ENCODE measurements at places on chromosomes 7 and 10.

DNA sequence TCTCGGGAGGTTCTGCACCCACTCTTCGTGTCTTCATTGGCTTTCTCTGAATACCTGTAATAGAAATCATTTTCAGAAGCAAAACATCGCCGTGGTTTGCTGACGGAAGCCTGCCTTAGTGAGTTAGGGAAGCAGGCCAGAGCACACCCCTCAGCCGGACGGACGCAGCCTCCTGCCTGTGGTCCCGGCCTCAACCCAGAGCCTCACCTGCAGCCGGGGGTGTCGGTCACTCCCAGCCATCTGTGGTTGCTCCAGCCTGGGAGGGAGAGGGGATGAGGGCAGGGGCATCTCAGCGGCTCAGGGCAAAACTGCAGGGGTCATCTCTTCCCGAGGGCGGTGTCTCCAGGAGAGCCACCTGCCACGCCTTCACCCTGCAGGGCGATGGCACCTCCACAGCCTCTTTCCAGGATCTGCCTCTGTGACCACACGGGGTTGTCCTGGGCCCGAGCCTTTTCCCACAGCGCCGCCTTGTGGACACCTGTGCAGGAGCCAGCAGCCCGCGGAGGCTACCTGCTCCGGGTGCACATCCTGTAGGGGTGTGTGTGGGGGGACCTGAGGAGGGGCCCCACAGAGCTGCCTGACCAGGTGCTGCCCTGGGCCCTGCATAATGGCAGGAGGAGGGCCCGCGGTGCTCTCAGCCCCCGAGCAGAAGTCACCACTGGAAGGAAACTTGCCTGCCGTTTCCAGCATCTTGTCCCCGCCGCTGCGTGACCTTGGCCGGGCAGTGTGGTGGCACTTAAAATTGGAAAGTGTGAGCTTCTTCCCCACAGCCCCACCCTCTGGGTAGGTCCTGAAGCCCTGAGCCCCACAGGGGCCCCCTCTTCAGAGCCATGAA lies 21.6 kb upstream of the AP5Z1 start:
- DNase-seq, result peak; percentile 53

- no peak for DNase-seq
Measured at GRCh38 chr7:108204281-108204796, 74.2 kb upstream of the LAMB4 start.

GRCh38 chr10:84114088-84114667 lies 25.1 kb upstream of the GHITM start:
- no peak for DNase-seq

- DNase-seq, result no peak
Measured at GRCh38 chr10:29473406-29474100, 161.2 kb downstream of the SVIL start.

DNA sequence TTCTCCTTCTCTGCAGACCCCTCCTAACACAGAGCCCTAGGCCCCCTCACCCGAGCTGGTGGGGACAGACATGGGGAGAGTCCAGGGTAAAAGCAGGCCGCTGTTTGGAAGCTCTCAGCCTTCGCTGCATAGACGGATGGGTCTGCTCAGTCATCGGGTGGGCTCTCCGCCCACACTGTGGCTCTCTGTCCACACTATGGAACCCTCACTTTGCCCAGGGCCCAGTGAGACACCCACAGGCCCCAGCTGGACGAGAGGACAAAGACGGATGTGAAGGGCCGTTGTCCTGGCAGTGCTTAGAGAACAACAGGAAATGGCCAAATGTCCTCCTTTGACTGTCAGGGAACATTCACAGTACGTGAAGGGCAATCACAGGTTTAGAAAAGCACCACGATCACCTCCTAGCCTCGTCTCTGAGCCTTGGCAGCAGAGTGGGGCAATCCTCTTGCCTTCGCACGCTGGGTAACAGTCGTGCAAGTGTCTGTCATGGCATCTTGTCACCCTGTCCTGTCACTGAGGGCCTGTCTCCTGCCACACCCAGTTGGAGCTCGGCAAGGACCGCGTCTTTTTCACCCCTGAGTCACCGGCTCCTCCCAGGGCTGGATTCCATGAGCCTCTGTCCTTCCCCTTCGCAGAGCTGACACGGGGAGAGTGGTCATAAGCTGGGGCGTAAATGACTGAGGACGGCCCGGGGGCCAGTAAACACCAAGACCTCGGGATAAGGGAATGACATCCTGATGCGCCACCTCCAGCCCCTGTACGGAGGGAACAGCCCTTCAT lies 80.6 kb downstream of the PRKAG2 start:
- DNase-seq, result no peak

DNA sequence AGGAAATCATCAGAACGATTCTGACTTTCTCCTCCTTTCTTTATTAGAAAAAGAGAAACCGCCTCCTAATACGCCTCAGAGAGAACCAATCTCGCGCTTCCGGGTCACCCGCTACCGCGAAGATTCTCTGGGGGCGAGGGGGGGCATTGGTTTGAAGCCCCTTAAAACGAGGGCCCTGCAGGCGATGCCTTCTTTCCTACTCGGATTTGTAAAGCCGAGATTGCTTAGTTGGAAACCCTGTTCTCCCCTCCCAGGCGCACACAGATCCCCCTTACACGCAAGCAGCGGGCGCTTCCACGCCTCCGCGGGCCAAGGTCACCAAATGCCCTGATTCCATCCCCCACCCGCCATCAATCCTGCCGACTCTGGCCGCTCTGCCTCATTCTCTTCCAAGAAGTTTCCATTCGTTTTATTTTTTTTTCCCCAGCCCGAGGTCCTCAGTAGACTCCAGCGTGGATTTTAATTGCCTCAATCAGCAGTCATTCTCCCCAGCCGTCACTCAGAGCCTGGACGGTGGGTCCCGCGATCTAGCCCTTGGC lies 1.1 kb upstream of the GAD2 start:
- DNase-seq, result no peak

GRCh38 chr7:52854681-52855080 lies 180.8 kb upstream of the POM121L12 start:
- DNase-seq, result no peak

DNA sequence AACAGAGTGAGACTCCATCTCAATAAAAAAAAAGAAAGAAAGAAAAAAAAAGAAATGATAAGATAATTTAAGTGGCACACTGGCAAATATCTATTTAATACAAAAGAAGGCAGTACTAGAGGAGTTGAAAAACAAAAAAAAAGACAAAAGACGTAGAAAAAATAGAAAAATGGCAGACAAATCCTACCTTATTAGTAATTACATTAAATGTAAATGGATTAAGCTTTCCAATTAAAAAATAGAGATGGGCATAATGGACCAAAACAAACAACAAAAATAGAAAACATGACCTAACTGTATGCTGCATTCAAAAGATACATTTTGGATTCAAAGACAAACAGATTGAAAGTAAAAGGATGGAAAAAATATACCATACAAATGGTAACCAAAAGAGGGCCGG lies 5.3 kb upstream of the PARP12 start:
- DNase-seq, result no peak

DNA sequence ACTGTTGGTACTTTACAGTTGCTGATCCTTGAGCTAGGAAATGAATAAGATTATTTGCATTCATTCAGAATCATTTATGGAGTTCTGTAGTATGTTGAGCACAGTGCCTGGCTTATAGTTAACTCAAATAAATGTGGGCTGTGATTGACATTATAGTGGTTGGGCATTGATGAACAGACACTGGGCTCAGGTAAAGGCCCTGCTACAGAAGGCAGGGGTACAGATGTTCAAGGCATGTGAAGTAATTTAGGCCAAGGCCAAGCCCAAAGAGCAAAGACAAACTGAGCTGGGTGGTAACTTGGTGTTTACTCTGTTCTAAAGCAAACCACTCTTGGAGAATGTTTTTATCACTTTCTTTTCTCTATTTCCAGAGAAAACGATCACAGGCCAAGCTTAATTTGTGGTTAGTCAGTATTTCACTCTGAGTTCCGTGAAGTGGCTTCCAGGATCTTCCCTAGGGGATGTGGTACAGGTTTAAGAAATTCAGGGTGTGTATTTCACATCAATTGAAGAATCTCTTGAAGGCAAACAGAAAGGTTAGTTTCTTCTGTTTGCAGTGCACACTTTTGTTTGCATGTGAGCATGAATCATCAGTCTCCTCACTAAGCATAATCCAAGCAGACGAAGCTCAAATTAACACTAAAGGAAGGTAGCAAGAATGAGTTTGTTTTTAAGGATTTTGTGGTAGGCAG lies 113.9 kb upstream of the PRR15 start:
- DNase-seq, result no peak

DNA sequence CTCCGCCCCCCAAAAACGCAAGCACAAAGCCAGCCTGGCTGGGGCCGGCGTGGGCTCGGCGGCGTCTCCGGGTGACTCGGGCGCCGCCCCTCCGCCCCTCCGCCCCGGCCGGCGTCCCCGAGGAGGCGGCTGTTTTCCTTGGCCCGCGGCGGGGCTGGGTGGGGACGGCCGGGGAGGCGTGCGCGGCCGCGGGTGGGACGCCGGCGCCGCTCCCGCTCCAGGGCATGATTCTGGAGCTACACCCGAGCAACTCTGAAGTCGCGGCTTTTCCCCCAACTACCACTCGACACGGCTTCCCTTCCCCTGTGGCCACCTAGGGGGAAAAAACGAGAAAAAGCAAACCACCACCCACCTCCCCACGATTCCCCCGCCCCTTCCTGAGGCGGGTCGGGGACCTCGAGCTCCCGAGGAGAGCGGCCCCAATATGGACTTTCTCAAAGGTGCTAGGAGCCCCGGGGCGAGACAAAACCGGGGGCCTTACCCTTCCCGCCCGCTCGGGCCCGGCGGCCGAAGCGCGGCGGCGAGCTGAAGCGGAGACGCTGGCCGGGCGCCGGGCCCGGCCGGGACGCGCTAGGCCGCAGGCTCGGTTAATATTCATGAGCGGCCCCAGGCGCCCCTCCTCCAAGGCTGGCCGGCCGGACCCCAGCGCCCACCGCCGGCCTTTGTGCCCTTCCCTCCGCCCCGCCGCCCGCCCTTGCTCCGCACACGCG lies 856 bp downstream of the ARHGAP21 start:
- peak; percentile 28 for DNase-seq

DNA sequence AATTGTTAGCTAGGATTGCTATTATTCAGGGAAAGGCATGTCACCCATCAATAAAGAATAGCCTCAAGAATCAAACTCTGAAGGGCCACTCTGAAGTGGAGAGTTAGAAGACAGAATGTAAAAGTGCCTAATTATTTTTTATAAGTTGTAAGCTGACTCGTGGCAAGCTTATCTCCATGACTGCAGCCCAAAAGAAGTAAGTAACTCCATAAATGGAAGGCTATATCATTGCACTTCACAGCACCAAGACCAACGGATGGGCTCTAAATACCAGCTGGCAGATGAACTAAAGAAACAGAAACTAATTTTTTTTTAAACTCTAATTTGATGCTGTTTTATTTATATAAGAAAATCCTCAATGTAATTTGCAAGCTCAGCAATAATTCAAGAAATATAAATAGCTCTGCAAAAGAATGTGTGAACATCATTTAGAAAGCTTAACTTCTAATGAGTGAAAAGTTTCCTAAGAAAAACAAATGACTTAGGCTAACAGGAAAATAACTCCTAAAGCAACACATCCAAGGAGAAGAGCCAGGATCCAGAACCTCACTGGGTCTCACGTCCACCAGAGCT lies 165.5 kb downstream of the SNX13 start:
- no peak for DNase-seq

DNA sequence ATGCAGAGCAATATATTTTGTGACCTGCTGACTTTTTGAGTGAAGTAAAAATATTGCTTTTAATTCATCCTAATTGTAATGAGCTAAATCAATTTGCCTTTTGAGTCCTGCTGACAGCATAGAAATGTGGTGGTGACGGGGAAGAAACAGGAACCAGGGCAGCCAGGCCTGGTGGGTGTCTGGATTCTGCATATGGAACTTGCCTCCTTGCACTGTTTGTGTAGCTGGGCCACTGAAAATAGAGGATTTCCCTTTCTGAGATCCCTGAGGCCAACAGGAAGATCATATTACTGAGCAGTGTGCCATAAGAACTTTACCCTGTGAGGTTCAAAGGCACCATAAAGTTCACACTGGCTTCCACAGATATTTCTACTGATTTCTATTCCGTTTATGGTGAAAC lies 488.4 kb upstream of the AKR1E2 start:
- no peak for DNase-seq

DNA sequence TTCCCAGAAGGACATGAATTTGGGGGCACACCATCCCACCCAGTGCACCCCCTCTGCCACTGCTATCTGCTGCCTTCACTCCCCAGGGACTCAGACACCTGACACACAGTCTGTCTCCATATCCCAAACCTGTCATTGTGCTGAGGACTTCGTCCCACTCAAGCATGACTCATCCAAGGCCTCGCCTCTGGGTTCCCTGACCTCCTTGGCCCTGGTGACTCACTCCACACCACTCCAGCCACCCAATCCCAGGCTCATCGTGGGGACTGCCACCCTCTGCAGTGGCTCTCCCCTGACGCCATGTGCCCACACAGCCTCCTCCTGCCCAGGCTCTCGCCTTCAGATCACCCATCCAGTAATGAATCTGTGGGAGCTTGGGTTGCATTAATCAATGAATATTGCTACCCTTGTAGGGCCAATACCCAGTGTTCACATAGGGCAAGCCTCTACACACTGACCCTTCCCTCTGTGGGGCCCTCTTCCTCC lies 6.6 kb upstream of the INSIG1 start:
- no peak for DNase-seq

DNA sequence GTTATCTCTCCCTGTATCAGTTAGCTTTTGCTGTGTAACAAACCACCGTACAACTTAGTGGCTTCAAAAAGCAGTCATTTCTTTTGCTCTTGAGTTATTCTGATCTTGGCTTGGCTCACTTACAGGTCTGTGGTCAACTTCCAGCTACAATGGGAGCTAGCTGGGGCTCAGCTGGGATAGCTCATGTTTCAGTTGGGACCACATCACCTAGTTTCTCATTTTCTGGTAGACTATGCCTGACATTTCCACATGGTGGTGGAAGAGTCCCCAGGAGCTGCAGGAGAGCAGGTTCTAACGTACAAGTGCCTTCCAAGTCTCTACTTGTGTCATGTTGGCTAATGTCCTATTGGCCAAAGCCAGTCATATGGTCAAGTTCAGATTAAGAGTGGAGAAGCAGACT lies 25.8 kb upstream of the PIP4K2A start:
- DNase-seq, result no peak

DNA sequence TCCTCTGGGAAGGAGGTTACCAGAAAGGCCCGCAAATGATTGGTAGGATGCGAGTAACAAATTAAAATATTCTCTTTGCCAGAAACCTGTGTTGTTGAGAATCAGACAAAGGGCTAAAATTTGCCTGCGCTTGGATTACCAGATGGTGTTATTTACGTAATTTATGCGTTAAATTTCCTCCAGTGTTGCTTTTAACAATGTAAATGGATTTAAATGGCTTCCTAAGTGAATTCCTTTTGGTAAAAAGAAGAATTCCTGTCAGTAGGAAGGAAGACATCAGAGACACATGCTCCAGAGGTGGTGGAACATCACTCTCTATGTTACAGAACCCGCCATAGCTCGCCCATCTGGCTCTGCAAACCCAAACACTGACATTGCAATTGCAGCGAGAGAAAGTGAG lies 520.6 kb downstream of the GALNT17 start:
- DNase-seq, result no peak
